Activated CD4-positive, alpha-beta T cell treated with anti-CD3 and anti-CD28 coated beads, Interleukin-2, amount 10 ng/mL, durations not matched to agents 7 days and 5 days (primary cell): ENCODE measurements at places on chromosomes 16 and 17.

DNA sequence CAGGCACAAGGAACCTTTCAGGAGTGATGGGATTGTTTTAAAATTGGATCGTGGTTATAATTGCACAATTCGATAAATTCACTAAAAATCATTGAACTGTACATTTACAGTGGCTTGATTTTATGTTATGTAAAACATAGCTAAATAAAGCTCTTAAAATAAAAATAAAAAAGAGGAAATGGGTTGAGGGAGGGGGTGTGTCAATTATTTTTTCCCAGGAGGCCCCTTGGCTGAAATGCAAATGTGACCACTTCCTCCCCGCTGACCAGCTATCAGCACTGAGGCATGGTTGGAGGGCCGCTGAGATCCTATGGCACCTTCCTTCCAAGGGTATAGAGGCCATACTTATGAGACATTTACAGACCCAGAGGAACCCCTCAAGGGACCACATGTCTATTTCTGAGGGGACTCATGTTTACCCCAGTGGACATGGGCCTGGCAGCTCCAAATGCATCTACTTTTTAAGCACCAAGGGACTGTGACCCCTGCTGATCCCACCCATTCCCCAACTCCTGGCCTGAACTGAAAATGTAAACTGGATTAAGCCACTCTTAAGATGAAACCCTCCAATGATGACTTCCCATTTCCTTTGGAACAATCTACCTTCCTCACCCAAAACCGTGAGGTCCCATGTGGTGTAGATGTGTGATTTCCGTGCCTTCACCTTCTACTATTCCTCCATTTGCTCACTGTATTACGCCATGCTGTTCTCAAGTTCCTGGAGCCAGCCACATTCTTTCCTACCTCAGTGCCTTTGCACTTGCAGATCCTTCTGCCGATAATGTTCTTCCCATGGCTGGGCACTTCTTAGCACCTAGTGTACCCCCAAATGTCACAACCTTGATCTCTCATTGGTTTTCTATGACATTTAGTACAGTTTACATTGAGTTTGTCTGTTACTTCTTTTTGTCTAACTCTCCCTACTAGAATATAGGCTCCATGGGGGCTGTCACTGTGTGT lies 2.8 kb upstream of the IL21R start:
- no peak for DNase-seq

GRCh38 chr16:67279296-67280089 lies at the start of gene PLEKHG4:
Gene PLEKHG4, plus strand, starts transcription at chr16:67279532. Its CDS starts 513 bp downstream, at chr16:67280045.
- DNase-seq, result peak; percentile 85

GRCh38 chr16:2484898-2485508 lies 10.1 kb downstream of the TBC1D24 start:
- no peak for DNase-seq

DNA sequence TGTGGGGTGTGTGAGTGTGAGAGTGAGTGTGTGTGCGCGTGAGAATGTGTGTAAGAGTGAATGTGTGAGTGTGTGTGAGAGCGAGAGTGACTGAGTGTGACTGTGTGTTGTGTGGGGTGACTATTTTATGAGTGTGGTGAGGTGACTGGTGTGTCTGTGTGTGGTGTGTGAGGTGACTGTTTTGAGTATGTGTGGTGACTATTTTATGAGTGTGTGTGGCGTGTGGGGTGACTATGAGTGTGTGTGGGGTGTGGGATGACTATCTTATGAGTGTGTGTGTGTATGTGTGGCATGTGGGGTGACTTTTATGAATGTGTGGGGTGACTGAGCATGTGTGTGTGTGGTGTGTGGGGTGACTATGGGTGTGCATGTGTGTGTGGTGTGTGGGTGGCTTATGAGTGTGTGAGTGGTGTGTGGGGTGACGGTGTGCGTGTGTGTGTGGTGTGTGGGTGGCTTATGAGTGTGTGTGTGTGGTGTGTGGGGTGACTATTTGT lies 152.9 kb upstream of the PLCG2 start:
- DNase-seq, result no peak

DNA sequence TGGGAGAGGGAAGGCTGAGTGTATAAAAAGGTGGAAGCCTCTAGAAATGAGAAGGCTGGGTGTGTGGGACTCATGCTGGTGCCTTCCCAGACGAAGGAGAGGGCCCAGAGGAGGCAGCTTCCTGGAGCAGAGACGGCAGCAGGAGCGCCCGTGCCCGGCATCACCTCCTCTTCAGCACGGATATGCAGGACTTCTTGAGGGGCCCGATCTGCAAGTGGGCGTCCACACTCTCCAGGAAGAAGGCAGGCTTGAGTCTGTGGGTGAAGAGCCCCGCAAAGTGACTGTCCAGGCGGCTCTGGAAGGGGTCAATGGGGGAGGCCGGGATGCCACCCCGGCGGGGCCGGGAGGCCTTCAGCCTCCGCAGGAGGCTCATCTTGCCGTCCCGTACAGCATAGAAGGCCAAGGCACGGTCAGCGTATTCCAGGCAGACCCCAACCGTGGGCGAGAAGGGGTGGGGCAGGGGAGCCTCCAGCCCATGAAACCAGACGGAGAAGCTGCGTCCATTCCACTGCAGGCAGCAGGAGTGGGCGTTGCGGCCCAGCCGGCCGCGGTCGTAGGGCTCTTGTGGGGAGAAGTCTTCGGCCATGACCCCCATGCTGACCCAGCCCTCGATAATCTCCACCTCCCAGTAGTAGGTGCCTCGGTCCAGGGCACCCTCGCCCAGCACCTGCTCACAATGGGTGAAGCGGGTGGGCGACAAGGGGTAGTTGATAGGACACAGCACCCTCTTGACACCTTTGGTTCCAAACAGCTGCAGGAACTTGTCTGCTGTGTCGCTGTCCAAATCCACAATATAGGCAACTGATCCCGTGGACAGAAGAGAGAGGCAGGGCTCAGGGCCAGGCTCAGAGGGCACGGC lies 3.8 kb downstream of the TRIM47 start:
- no peak for DNase-seq

DNA sequence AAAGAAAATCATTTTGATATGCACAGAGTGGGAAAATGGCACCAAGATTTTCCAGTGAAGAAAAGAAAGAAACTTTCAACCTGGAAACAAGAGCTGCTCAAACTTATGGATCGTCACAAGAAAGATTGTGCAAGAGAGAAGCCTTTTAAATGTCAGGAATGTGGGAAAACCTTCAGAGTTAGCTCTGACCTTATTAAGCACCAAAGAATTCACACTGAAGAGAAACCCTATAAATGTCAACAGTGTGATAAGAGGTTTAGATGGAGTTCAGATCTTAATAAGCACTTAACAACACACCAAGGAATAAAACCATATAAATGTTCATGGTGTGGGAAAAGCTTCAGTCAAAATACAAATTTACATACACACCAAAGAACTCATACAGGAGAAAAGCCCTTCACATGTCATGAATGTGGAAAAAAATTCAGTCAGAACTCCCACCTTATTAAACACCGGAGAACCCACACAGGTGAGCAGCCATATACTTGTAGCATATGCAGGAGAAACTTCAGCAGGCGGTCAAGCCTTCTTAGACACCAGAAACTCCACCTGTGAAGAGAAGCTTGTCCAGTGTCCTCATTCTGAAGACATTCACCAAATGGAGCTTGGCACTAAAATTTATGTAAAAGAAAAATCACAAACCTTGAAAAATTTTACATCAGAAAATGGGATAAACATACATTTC lies 12.2 kb downstream of the ZNF75A start:
- DNase-seq, result no peak

GRCh38 chr16:6852643-6853225 lies 479.9 kb upstream of the RBFOX1 start:
- DNase-seq, result no peak

GRCh38 chr17:31052187-31052889 lies 42.4 kb upstream of the NF1 start:
- no peak for DNase-seq

GRCh38 chr17:42453439-42453838 lies 5.2 kb upstream of the ATP6V0A1 start:
- no peak for DNase-seq

- no peak for DNase-seq
These were observed 144.1 kb upstream of the CES5A start for GRCh38 chr16:56019274-56019673.

- DNase-seq, result no peak
These were observed 2.2 kb upstream of the FOXK2 start for GRCh38 chr17:82517230-82517865.

DNA sequence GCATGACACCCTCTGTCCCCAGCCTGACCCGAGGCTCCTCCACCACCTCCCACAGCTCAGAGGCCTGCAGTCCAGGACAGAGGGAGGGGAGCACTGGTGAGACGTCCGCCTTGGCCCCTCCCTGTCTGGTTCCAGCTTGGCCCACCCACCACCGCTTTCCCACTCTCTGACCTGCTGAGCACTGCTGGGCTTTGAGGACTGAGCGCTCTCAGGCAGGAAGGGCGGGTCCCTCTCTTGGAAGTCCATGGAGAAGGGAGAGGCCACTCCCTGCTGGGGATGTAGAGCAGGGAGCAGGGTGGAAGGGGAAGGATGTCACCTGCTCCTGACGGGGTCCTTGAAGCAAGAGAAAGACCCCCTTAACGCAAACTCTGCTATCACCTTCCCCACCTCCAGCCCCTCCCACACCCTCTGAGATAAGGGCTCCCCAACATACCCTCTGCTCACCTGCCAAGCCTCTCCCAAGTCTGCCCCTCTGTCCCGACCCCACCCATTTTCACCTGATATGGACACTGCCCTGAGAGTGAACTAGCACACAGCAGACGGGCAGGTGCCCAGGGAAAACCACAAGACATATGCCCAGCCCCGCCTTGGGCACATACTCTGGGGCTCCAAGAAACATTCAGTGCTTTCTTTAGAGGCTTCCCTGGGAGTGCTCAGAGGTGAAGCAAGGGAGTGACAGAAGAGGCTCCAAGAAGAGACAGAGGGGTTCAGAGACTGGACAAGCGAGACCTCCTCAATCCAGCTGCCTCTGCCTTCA lies 1.4 kb downstream of the OSBPL7 start:
- DNase-seq, result no peak

DNA sequence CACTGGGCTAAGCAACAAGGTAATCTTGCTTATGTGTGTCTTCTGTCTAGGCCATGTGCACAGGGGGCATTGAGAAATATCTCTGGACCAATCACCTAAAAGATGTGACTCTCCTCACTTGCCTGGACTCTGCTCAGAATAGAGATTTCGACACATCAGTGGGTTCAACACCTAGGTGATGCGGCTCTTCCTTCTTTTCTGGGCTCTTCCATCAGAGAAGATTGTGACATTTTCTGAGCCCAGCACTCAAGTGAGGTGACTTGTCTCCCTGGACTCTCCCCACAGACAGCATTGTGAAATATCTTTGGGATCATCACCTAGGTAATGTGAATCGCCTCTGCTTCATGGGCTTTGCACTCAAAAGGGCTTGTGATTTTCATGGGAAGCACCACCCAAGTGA lies 1904.1 kb downstream of the TP53TG3F start:
- DNase-seq, result no peak

GRCh38 chr17:48239603-48239995 lies 132.0 kb downstream of the SNX11 start:
- no peak for DNase-seq

DNA sequence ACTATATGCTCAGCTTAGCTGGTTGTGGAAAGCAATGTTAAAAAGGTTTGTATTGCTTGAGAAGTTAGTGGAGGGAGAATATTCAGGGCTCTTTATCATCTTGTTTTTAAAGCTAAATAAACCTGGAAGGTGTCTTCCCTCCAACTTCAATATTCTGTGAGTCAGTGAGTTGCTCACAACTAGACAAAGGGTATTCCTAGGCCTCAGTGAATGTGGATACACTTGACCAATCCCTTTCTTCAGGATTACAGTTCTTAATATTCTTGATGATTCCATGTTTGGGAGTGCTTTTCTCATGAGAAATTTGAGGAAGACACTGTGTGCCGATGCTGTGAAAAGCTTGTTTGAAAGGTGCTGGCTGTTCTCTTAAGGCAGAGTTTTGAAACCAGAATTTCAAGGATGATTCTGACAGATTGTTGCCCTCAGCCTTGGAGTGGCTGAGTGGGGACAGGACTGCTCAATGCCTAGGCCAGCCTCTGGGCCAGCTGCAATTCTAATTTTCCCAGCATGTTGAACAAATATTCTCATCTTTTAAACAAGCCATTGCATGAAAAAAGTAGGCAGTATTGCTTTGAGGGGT lies 30.1 kb downstream of the MAP2K4 start:
- no peak for DNase-seq
